ENCODE measurements at places on chromosomes 1 and 21. TPM values are rescaled to one million over a fixed set of nuclear protein-coding genes. Genes with fewer than 3 reads are reported as not detected.

ANGPTL3 gene
- not detected for total RNA-seq

DNA sequence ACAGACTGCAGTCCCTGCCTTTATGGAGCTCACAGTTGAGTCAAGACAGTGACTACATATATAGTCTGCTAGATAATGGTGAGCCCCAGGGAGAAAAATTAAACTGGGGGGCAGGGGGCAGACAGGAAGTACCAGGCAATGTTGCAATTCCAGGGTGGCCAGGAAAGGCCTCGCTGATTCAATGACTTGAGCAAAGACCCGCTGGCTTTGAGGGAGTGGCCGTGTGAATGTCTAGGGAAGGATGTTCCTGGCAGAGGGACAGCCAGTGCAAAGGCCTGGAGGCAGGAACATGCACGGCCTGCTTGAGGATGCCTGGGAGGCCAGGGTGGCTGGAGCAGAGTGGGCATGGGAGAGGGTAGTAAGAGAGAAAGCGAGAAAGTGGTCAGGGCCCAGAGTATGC is 23.0 kb upstream of the EPHA8 start:
- DNase-seq = no peak

DNA sequence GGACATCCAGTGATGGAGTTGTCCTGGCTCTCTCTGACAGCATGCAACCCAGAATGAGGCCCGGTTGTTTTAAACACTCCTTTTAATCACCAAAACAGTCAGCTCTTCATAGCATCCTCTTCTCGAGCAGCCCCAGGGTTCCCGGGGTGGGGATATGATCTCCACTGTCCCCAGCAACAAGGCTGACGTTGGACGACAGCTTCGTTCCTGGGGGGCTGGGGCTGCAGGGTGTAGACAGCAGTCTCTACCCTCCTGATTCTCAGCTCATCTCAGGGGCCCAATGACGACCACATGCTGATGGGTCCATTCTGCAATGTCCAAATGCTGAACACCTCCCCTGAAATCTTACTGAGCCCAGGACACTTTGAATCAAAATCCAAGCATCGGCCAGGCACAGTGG is 27.0 kb downstream of the TRIM11 start:
- no peak for DNase-seq

GRCh38 chr1:85015826-85016225 is 18.9 kb upstream of the MCOLN2 start:
- no peak for DNase-seq

DNA sequence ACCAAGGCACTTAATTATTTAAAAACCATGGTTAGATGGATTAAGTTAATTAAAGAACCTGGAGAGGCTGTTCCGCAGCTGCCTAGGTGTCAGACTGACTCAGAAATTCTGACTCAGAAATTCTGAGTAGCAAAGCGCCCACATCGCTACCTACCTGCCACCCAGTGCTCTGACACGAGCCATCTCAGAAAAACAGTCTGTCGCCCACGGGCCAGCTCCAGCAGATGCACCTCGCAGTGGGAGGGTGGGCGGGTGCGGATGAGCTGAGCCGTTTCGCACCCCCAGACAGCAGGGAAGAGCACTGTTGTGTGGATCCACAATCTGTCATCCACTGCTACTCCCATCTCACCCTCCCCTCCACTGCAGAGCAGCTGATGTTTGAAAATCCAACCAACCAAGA is 13.5 kb downstream of the KCNK1 start:
- DNase-seq = no peak

- no peak for DNase-seq
Measured at GRCh38 chr1:111812306-111812705, 56.6 kb downstream of the DDX20 start.

- no peak for DNase-seq
Measured at GRCh38 chr1:229205854-229206253, 65.1 kb upstream of the RAB4A start.

DNA sequence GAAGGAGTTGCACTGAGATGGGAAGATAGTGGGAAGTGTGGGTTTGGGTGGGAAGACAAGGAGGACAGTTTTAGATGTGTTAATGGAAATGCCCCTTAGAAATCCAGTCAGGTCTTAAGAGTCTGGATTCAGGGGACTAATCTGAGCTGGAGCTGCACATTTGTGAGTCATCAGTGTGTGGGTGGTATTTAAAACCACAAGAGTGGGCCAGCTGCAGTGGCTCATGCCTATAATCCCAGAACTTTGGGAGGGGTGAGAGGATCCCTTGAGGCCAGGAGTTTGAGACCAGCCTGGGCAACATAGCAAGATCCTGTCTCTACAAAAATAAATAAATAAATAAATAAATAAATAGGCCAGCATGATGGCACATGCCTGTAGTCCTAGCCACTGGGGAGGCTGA is 40.9 kb upstream of the SLC6A9 start:
- no peak for DNase-seq

GRCh38 chr1:207344221-207344620 is 22.7 kb downstream of the CD55 start:
- DNase-seq = no peak

GRCh38 chr1:86453664-86454063 is 15.1 kb upstream of the CLCA1 start:
- no peak for DNase-seq
